ENCODE measurements at places on chromosomes 1 and 21.

DNA sequence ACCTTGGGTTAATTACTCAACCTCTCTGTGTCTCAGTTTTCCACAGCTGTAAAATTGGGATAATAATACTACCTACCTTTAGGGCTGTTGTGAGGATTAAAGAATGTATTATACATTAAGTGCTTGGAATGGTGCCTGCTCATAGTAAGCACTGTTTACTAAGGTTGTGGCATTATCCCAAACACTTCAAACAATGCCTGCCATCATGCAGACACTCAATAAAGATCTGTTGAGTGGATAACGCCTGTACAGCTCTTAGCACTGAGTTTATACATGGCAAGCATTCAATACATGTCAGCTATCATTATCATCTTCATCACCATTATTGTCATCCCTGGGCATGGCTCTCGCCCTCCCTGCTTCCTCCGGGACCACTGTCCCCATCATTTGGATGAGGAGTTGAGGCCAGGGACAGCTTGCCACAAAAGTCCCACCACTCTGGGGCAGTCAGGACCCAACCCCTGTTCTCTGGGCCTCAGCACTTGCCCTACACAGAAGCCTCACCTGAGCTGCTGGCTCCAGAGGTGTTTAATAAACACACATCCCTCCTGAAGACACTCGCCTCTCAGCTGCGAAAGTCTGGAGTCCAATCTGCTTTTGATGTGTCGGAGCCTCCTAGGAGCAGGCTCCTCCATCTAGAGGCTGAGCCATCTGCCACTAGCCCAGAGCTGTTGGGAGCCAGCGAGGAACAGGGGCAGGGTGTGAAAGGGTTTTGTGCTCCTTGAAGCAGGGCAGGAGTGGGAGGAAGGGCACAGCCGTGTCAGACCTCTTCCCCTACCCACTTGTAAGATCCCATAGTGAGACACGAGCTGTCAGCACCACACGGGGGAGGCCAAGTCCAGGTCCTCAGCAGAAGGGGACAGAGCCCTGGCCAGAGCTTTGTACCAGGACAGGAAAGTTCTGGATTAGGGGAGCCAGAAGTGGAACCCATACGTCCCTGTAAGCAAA lies 80.9 kb upstream of the ZC3H12A start:
- no peak for DNase-seq

DNA sequence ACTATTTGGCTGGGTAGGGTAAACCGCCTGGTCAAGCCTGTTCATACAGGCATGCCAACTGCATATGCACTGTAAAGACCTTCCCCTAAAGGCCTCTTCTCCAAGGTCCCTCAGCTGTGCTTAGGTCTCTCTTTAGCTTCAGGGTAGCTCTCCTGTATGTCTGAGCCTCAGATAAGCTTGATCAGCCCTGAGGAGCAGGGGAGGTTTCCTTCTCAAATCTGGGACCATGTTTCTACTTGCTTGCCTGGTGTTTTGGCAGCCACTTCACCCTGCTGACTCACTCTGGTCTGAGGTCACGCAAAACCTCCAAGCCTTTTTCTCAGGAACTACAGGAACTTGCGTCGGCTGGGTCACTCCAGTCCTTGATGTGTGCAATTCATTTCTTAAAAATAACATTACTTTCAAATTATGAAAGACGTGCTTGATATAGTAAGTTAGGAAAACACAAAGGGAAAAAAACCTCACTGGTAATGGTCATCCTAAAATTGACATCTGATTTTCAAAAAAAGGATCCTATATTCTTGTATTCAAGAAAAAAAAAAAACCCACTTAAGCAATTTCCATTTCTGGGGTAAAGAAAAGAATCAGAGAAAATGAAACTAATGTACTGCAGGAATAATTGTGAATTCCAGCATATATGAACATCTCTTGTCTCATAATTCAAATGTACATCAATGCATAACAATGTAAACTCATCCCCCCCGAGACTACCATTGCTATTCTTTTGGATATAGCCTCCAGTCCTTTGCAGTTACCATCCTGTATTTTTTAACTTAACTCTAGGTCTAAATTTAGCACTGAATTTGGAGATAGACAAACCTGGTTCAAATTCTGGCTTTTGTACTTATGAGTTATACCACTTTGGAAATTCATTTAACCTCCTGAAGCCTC lies 24.8 kb upstream of the RNF19B start:
- no peak for DNase-seq

GRCh38 chr1:89356658-89357400 lies 7.0 kb upstream of the GBP6 start:
- DNase-seq: no peak

- no peak for DNase-seq
Measured at GRCh38 chr1:29593601-29594382, 357.5 kb downstream of the PTPRU start.

DNA sequence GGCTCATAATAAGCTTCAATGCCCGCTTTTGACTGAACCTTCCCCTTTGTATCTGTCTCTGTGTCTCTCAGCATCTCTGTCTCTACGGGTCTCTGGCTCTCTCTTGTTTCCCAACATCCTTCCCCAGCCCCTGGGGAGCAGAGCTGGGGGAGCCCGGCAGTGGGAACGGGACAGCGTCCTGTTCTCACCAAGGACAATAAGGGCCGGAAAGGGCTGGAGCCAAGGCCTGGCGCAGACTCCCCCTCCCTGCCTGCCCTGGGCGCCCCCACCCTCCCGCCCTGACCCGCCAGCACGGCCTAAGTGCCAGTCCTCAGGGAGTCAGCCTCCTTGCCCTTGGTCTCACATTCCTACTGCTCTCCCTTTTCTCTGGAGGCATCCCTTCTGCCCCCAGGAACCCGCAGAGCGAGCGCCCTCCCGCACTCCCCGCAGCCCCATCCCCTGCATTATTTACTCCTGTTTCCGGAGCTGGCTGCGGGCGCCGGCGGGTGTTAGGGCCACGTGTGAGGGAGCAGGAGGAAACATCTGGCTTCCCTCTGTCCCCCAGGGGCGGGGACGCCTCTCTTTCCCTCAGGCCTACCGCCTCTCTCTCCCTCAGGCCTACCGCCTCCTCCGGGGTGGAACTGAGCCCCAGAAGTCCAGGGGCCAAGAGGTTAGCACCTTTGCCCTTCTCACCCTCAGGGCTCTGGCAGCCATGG lies 6.5 kb downstream of the KRTCAP2 start:
- no peak for DNase-seq

- DNase-seq: peak; percentile 47
Measured at GRCh38 chr1:43952731-43953346, 6.1 kb downstream of the IPO13 start.

DNA sequence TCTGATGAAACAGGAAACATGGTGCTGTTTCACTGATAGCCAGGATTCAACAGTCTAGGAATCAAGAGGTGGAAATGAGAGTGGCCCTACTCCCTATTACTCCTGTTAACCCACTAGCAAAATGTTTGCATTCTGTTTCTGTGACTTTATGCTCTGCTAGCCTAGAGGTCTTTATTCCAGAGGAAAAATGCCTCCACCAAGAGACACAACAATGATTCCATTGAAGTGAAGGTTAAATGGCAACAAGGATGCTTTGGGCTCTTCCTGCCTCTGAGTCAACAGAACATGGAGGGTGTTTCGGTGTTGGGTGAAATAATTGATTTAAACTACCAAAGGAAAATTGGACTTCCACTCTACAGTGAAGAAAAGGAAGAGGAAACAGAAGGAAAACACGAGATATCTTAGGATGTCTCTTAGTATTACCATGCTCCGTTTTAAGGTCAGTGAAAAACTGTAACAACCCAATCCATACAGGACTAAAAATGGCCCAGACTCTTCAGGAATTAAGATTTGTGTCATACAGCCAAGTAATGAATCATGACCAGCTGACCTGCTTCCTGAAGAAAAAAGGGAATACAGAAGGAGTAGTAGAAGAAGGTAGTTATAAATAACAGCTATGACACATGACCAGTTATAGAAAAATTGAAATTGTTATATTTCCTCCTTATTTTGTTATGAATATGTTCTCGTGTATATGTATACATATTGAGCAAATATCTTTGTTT lies 1237.8 kb downstream of the NCAM2 start:
- no peak for DNase-seq

- no peak for DNase-seq
Measured at GRCh38 chr1:19449454-19450228, 35.7 kb downstream of the CAPZB start.

DNA sequence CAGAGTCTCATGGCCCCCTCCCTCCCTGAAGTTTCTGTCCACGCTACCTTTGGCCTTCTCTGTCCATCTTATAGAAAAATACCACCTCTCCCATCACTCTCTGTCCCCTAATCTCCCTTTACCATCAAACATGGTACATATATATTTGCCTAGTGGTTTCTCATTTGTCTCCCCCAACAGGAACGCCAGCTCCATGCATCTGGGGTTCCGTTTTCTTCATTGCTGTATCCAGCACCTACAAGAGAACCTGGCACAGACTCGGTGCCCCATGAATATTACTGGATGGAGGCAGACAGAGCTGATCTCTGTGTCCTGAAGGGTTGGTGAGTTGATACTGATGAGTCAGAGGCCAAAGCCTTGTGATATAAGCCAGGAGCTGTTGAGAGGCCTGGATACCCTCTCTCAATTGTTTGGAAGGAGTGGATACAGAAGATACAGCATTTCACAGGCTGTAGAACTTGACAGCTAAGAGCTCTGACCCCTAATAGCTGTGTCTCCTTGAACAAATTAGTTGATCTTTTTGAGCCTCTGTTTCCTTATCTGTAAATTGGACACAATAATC lies 21.9 kb downstream of the HEYL start:
- no peak for DNase-seq

- no peak for DNase-seq
Measured at GRCh38 chr1:78722947-78723346, 73.3 kb downstream of the IFI44 start.

DNA sequence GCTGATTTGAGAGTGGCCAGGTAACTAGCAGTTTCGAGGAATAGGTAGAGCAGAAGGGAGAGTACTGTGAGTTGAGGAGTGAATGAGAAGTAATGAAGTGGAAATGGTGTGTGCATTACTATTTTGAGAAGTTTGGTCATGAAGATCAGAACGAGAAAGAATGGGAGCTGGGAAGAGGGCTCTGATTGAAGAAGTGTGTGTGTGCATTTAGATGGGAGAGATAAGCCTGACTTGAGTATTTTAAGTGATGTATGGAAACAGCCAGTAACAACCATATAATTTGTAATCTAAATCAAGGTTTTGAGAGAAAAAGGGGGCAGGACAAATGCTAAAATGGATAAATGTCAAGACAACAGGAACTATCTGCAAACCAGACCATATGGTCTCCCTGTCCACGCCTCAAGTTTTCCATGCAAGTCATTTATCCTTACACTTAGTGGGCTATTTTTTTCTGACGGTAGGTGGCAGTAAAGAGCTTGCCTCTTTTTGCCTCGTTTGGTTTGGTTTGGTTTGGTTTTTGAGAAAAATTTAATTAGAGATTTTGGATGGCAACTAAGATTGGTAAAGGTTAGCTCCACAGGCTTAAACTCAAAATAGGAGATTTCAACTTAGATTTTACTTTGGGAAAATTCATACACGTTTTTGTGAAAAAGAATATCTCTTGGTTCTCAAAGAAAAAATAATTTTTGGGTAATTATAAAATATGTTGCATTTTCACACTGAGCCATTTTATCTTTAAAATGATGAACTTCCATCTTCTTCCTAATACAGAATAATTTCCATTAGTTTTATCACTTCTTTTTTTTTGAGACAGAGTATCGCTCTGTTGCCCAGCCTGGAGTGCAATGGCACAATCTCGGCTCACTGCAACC lies 9.5 kb upstream of the B3GALNT2 start:
- DNase-seq: peak; percentile 63

- DNase-seq: peak; percentile 29
Measured at GRCh38 chr1:182784556-182785171, 4.9 kb upstream of the NPL start.

GRCh38 chr21:40185208-40185607 lies 318.0 kb downstream of the PCP4 start:
- no peak for DNase-seq

DNA sequence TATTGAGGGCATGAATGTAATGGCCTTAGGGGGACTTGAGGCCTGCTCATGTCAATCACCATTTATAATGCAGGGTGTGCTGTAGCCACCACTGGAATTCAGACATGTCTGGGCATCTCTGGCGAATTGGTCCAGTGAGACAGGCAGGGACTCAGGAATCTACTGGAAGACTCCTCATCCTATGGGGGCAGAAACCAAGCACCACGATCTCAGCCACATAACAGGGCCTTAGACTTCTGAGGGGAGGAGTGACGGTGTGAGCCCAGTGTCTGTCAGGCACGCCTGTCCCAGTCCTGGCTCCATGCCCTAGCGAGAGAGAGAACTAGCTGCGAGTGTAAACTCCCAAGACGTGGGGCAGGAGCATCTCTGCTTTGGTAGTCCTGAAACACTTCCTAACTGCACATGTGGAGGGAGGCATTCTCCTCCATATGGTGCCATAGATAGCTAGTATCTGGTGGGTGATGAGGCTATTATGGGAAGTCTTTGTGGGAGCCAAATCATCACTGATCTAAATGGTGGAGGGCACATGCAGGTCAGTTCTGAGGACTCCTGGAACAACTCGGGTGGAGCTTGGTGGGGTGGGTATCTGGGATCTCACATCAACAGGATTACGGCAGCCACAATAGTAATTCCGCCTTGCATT lies 29.8 kb upstream of the KIAA0040 start:
- no peak for DNase-seq

DNA sequence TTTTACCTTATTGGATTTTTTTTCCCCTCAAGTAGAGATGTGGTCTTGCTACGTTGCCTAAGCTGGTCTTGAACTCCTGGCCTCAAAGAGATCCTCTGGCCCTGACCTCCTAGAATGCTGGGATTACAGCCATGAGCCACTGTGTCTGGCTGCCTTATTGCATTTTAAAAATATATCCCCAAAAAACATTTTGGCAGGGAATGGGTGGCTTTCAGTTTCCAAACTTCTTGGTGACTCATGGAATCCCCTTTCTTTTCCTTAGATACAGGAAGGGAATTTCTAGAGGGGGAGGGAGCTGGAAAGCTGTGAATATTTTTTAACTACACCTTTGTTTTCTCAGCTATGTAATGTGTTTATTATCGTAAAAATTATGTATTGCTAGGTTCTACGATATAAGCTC lies 73.3 kb downstream of the SNRPE start:
- DNase-seq: no peak

- DNase-seq: no peak
Measured at GRCh38 chr1:154400381-154400801, 4.8 kb upstream of the IL6R start.

GRCh38 chr21:33334824-33335223 lies 10.1 kb downstream of the IFNAR1 start:
- DNase-seq: no peak

GRCh38 chr21:33968080-33968994 lies 52.7 kb upstream of the ATP5PO start:
- DNase-seq: peak; percentile 11

DNA sequence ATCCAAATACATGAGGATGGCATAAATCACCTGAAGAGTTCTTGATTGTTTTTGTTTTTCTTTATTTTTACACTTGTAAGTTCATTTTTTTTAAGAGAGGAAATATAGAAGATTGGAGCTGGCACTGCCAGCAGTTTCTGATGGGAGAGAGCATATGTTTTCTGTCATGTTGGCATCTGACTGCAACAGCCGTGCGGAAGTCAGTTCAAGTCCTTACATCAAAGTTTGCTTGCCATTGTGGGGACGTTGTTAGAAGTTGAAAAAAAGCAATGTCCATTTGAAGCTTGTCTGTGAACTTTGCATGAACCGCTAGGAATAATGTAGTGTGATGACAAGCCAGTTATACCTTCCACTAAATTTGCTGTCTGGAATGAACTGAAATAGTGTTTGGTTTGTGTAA lies 126.5 kb upstream of the USH2A start:
- DNase-seq: no peak

GRCh38 chr21:35911412-35912191 lies 148.7 kb downstream of the SETD4 start:
- DNase-seq: no peak
